CD8-positive, alpha-beta T cell (primary cell): ENCODE measurements at places on chromosomes 4 and X. TPM values are rescaled to one million over a fixed set of nuclear protein-coding genes. Genes with fewer than 3 reads are reported as not detected.

NUDT11 gene
- total RNA-seq = 2.1 TPM

NDUFC1 gene
- total RNA-seq = 25.5 TPM

- DNase-seq = no peak
Measured at GRCh38 chr4:147773261-147774184, 41.6 kb downstream of the ARHGAP10 start.

- DNase-seq = no peak
Measured at GRCh38 chr4:106583567-106583966, 215.0 kb upstream of the GIMD1 start.

- no peak for DNase-seq
Measured at GRCh38 chrX:131288738-131289511, at the start of gene IGSF1. IGSF1 (minus strand) TSS chrX:131289306; CDS start chrX:131286674, 2,632 bp downstream.

DNA sequence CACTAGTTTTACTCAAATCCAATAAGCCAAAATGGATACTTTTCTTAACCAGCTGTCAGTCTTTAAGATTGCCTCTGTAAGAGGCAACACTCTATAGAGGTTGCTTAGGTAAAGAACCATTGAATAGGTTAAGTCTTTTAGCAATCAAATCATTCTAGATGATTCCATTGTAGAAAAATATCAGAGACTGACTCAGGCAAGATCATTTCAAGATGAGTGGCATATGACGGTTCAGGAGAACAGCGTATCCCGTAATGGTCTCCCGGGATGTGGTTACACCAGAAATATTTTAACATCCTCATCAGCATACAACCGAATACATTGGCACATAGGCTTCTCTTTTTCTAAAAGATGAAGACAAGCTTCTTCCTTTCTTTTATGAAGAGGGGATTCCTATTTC lies 641.7 kb upstream of the AGA start:
- no peak for DNase-seq

- DNase-seq = no peak
Measured at GRCh38 chr4:74031576-74031975, 6.9 kb downstream of the CXCL3 start.

DNA sequence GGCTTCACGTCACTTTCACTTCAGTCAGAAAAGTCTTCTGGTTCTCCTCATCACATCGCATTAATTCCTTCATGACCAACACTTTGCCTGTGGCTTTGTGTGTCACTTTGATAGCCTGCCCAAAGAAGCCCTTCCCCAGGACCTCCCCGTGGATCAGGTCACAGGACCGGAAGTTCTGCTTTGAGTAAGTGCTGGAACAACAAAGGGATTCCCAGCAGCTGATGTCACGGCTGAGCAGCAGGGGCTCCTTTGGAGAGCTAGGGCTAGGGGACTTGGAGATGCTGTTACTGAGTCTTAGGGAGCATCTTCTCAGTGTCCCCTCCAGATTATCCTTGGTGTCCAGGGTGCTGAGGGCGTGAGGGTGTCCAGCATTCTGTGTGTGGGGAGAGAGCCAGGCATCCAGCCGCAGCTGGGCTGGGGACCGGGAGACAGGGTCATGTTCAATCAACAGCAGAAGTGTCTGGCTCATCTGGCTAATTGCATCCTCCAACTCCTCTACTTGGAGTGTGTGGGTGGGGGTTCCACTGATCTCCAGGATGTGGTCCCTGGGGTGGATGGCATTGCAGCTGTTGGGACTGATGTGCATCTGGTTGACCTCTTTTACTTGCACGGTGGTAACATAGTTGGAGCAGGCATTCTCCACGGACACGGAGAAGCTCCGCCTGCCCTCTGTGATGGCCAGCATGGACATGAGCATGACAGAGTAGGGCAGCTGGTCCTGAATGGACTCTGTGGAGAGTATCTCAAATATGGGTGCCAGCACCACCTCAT lies 39.2 kb upstream of the ARHGAP6 start:
- DNase-seq = no peak

GRCh38 chr4:14092741-14093140 lies 465.2 kb upstream of the BOD1L1 start:
- DNase-seq = no peak

DNA sequence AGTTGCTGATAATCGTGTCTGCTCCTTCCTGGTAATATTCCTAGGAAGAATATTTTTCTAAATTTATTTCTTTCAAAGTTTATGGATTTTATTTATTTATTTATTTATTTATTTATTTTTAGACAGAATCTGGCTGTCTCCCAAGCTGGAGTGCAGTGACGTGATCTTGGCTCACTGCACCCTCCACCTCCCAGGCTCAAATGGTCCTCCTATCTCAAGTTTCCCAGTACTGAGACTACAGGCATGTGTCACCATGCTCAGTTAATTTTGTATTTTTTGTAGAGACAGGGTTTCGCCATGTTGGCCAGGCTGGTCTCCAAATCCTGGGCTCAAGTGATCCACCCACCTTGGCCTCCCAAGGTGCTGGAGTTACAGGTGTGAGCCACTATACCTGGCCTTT lies 48.9 kb downstream of the PDLIM5 start:
- no peak for DNase-seq

GPR50 gene
- total RNA-seq = not detected

GRCh38 chr4:157104541-157104940 lies 28.6 kb downstream of the GLRB start:
- DNase-seq = no peak

IL2 gene
- 1.1 TPM for total RNA-seq

GAB3 gene
- 5.6 TPM for total RNA-seq

ASB9 gene
- total RNA-seq = not detected

GAGE2A gene
- not detected for total RNA-seq

DNA sequence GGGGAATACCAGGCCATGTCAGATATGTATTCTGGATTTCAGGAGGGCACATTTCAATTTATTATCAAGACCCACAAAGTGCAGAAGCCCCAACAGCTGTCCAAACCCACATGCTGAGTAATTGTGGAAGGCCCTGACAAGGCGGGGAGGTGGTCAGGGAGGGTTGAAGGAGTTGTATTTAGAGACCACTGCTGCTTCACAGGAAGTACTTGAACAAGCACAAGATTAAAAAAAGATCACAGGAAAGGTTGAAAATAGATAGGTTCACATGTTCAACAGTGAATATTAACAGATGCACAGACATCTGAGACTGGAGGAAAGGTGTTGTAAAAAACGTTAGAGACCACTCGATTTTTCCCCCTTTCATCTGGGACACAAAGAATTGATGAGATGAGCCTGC lies 17.9 kb downstream of the ATP8A1 start:
- no peak for DNase-seq

GRCh38 chr4:18042754-18043153 lies 21.2 kb upstream of the LCORL start:
- DNase-seq = no peak

ELMOD2 gene
- 8.8 TPM for total RNA-seq

RTL3 gene
- total RNA-seq = not detected

- no peak for DNase-seq
Measured at GRCh38 chrX:78650906-78651437, 8.2 kb downstream of the RTL3 start.

DNA sequence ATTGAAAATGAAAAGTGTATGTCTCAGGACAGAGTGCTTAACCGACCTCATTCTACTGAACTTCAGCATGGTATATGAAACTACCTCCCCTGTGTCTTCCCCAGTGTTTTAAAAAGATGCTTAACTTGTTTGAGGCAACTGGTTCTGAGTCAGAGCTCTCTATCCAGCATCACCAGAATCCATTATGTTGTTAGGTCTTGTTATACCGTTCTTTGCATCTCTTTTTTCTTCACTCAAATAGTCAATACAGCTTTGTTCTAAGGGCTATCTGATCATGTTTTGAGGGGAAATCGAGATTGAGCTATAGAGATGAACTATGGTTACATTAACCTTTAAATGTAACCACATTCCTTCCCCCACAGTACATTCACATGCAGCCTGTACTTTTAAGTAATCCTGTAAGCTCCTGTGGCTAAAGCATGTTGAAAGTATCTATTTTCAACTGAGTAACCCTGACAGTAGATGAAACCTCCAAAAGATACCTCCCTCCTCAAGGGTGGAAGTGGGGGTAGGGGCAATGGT lies 514.4 kb downstream of the RPA4 start:
- DNase-seq = no peak

- no peak for DNase-seq
Measured at GRCh38 chrX:65045001-65045400, 68.8 kb upstream of the ZC4H2 start.

MAGED4 gene
- total RNA-seq = 0.19 TPM

- no peak for DNase-seq
Measured at GRCh38 chrX:68685685-68686084, 38.2 kb downstream of the STARD8 start.

GRCh38 chr4:81828991-81829390 lies 357.3 kb upstream of the RASGEF1B start:
- no peak for DNase-seq

- no peak for DNase-seq
Measured at GRCh38 chr4:71466775-71467174, 128.0 kb downstream of the SLC4A4 start.

- no peak for DNase-seq
Measured at GRCh38 chr4:105784761-105785160, 76.2 kb downstream of the GSTCD start.

GRCh38 chr4:142824368-142824767 lies 21.7 kb downstream of the INPP4B start:
- no peak for DNase-seq

DNA sequence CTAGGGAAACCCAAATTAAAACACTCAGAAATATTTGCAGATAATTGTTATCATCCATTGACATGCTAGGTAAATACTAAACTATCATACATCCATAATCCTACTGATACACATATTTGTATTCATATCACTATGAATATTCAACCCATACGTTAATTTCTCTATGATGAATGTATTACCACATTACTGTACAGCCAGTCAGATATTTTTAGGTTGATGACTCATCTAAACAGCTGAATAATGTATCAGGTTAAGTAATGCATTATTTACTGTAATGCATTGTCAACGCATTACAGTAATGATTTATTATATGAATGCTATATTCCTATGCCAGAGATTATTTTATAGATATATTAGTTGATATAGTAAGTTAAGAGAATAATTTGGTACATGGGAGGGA lies 37.1 kb downstream of the VEGFC start:
- no peak for DNase-seq
